CD4-positive, CD25-positive, alpha-beta regulatory T cell (primary cell): ENCODE measurements at places on chromosomes 6 and 20. TPM values are rescaled to one million over a fixed set of nuclear protein-coding genes. Genes with fewer than 3 reads are reported as not detected.

DBNDD2 gene
- polyA plus RNA-seq: 23.5 TPM

TNFRSF6B gene
- polyA plus RNA-seq: not detected

TUBB2B gene
- polyA plus RNA-seq: 0.09 TPM

ULBP3 gene
- polyA plus RNA-seq: 1.2 TPM

ZBTB9 gene
- 7.2 TPM for polyA plus RNA-seq

ADGRF5 gene
- polyA plus RNA-seq: not detected

PTCHD4 gene
- not detected for polyA plus RNA-seq

LY6G6F gene
- polyA plus RNA-seq: not detected

RNF39 gene
- not detected for polyA plus RNA-seq

MACROD2 gene
- polyA plus RNA-seq: 1.4 TPM

BPIFB1 gene
- polyA plus RNA-seq: not detected

PI3 gene
- not detected for polyA plus RNA-seq

FYN gene
- 267 TPM for polyA plus RNA-seq

RNF146 gene
- polyA plus RNA-seq: 9.6 TPM

ERVFRD-1 gene
- polyA plus RNA-seq: not detected

DAAM2 gene
- polyA plus RNA-seq: not detected
